ENCODE measurements at places on chromosomes 3 and 15.

DNA sequence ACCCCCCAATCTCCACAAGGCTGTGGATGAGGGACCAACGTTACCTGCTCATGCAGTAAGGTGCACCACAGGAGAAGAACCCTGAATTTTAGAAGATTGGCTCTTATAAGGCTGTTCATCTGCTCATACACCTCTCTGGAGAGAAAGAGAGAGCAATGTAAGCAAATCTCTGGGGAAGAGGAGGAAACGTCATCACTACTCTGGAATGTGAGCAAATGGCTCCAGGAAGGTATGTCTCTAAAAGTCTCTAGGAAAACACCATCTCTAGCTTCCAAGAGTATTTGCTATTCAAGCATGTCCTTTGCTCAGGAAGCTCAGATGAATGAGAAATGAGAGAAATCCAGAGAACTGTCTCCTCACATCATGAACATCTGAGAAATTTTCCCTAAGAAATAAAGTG, 235.4 kb downstream of the TBL1XR1 start:
- DNase-seq, result no peak

- DNase-seq, result no peak
Observed at GRCh38 chr3:27630885-27631284, 91.2 kb downstream of the EOMES start.

DNA sequence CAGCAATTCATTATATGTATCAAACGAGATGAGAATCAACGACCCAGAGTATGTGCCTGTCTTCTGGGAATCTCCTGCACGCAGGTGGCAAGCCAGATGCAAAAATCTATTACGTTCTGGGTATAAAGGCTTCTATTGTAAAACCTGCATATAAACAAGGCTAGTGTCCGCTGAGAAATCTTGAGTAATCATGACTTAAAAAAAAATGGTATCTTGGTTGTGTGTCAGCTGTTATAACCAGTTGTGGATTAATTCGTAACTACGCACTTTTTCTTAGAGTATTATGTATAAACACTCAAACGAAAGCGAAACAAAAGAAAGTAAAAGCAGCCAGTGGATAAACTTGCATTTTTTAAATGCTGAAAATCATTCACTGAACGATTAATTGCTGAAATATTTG, 509.1 kb downstream of the RSL24D1 start:
- DNase-seq, result no peak

DNA sequence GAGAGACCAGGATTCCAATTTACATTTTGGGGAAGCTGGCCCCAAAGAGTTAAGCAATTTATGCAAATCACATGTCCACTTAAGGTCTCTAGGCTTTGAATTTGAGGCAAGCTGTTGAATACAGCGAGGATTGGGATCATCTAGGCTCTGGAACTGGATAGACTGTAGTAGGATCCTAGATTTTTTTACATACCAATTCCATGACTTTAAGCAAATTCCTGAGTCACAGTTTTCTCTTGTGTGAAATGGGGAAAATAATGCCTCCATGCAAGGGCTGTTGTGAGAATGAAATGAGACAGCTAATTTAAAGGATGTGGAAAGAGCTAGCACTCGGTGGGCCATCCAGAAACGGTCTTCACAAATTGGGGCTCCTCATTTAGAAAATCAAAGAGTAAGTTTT, 103.4 kb downstream of the MINAR1 start:
- DNase-seq, result no peak

GRCh38 chr15:82298520-82298919, 35.9 kb downstream of the SAXO2 start:
- DNase-seq, result no peak

DNA sequence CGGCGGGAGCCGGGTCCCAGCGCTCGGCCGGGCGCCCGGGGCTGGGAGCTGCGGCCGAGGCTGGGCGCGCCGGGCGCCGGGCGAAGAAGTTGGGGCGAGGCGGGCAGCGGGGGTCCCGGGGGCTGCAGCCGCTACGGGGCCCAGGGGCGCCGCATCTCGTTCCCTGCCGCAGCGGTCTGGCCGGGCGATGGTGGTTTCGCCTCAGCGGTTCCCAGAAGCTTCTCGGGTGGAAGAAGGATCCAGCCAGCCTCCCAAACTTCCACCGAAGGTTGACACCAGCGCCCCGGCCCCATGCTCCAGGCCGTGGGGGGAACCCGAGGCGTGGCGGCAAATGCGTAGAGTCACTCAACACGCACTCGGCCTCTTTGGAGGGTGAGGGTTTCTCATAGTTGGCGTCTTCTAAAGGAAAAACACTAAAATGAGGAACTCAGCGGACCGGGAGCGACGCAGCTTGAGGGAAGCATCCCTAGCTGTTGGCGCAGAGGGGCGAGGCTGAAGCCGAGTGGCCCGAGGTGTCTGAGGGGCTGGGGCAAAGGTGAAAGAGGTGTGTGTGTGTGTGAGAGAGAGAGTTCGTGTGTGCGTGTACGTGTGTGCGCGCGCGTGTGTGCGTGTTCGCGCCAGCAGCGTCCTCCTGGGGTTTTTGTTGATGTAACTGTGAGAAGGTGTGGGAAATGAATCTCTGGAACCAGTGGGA, 940 bp downstream of the BOC start:
- no peak for DNase-seq

DNA sequence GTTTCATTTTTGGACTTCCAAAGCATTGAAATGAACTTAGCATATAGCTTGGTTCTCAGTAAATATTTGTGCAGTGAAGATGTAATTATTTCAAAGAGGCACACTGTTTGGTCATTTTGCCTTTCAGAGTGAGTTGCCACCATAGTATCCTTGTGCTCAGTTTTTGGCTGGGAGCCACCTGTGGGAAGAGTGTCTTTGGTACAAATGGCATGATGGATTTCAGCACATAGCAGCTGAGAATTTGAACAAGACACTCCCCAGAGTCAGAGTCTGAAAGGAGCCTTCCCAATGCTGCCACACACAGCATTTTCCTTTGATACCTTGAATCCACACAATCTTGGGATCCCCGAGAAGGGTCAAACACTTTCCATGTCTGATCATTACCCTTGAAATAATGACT, 897.2 kb upstream of the ARPP21 start:
- DNase-seq, result no peak

DNA sequence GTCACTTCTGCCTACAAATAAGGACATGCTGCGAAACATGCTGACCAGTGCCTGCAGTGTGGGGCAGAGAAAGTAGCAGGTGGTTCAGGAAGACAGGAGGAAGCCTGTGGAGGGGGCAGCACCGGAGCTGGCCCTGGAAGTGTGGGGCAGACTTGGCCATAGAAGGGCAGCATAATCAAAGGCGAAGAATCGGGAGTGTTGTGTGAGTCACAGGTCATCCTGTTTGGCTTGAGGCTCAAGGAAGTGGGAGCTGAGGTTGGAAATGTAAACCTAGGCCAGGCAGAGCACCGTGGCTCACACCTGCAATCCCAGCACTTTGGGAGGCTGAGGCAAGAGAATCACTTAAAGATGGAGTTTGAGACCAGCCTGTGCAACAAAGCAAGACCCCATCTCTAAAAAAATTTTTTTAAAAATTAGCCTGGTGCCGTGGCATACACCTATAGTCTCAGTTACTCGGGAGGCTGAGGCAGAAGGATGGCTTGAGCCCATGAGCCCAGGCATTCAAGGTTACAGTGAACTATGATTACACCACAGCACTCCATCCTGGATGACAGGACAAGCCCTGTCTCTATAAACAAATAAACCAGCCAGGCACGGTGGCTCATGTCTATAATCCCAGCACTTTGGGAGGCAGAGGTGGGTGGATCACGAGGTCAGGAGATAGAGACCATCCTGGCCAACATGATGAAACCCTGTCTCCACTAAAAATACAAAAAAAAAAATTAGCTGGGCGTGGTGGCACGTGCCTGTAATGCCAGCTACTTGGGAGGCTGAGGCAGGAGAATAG, 54.0 kb downstream of the FAM43A start:
- DNase-seq, result no peak

GRCh38 chr15:28901587-28901980, 15.8 kb downstream of the APBA2 start:
- DNase-seq, result no peak

DNA sequence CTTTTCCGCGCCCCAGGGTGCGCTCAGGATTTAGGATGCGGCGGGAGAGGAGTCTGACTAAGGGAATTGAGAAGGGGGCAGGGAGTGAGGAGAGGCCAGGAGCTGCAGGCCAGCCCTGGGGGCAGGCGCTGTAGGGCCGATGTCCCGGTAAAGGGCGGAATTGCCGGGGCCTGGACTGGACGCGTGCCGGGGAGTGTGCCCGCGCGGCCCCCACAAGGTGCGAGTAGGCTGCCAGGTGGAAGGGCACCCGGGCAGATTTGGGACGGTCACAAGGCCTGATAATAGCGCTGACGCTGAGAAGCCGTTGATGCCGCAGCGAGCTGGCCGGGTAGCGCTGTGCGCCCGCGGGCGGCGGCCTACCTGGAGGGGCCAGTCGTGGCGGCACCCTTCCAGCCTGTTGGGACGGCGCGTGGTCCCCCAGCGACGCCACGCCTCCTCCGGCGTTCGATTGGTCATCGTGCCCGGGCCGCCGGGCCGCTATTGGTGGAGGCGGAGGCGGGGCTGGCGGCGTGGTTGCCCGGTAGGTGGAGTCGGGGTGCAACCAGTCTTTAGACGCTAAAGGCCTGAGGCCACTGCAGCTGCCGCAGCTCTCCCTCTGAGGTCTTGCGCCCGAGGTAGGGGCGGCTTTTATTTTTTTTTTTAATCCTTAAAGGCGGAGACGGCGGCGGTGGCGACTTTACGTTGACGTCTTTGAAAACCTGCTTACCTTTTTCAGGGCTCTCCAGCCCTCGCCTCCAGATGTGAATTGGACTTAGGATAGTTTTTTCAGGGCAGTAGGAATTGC, 903 bp downstream of the SLC25A38 start:
- DNase-seq, result no peak

DNA sequence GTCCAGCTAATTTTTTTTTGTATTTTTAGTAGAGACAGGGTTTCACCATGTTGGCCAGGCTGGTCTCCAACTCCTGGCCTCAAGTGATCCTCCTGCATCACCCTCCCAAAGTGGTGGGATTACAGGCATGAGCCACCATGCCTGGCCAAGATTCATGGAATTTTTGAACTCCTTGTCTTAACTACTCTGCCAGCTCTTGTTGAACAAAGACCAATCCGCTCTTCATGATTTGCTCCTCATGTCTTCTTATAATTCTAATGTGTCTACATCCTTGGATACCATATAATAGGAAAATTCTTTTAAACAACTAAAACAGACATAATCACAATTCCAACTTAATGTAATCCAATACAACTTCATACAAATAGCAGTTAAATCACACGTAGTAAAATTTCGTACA, 21.3 kb downstream of the UBA5 start:
- DNase-seq, result no peak

- DNase-seq, result no peak
Observed at GRCh38 chr15:48006031-48006511, 114.7 kb upstream of the SLC24A5 start.

GRCh38 chr3:172601066-172601832, 78.0 kb upstream of the TNFSF10 start:
- DNase-seq, result no peak

DNA sequence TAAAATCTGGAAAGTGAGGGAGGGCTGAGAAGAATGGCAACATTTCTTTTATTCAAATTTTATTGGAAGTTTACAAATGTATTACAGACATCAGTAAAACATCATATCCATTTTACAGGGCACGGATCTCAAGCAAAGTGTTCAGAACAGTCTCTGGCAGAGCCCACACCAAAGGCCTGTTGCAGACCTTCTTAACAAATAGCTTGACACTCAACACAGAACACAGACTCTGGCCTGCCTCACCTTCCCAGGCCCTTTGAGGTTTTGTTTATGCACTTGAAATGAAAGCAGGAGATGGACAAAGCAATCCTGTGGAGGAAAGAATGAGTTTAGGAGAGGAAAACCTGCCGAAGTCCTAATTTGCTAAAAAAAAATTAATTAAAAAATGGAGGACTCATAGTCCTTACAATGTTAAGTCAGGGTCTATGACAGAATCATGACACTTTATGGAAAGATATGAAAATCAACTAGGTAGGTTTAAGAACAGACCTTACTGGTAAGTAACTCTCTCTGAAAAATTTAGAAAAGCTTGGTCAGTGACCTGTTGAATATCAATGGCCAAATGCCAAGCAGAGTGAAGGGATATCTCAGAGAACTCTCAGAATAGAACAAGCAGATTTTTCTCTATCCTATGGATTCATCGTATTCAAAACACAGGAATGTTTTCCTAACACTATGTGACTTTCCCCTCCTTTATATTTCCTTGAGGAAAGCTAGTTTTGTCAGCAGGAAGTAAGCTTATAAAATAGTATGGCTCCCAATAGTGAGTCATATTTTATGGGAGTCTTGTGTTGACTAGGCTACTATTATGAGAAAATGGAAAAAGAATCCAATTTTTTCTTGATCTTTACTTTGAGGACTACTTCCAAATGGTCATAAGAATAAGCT, 70.8 kb upstream of the PSMD6 start:
- DNase-seq, result no peak

DNA sequence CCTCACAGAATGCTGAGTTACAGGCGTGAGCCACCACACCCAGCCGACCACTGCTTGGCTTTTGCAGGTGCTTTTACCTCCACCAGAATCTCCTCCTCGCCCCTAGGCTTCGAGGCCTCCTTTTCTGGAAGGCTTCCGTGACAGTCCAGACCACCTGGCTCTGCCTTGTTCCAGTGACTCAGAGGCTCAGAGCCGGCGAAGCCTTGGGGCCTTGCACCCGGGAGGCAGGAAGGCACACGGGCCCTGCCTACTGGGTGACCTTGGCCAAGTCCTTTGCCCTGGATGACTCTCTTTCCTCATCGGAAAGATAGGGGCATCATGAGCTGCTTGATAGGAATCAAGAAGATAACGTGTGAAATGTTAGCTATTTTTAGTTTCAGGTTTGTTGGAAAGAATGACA, 31.3 kb upstream of the FURIN start:
- DNase-seq, result no peak

GRCh38 chr15:76730262-76730661, 174.9 kb downstream of the SCAPER start:
- no peak for DNase-seq
